ENCODE measurements at places on chromosomes 2 and 18. TPM values are rescaled to one million over a fixed set of nuclear protein-coding genes. Genes with fewer than 3 reads are reported as not detected.
A peak's percentile ranks its signal among the peaks of the same experiment; 100 is the strongest.

DNA sequence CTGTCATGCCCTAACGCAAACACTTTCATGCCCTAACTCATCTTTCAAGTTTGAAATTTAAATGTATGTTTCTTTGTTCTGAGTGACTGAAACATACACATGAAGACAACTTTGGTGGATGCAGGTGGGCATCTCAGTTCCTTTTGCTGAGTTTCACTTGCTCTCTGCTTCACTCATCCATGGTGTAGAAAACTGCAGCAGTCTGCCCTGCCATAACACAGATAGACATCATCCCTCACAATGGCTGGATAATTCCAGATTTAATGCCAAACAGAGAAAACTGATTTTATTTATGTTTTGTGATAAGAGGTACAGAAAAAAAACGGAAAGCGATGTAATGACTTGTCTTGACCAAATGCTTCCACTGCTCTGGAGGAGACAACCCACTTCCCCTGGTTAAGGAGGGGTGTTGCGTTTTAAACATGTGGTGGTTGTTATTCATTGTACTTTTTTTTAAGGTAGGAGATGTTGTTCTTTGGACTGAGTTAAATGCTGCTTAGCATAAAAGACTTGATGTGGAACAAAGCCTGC is 70.4 kb downstream of the RHBDD1 start:
- DNase-seq: no peak

DNA sequence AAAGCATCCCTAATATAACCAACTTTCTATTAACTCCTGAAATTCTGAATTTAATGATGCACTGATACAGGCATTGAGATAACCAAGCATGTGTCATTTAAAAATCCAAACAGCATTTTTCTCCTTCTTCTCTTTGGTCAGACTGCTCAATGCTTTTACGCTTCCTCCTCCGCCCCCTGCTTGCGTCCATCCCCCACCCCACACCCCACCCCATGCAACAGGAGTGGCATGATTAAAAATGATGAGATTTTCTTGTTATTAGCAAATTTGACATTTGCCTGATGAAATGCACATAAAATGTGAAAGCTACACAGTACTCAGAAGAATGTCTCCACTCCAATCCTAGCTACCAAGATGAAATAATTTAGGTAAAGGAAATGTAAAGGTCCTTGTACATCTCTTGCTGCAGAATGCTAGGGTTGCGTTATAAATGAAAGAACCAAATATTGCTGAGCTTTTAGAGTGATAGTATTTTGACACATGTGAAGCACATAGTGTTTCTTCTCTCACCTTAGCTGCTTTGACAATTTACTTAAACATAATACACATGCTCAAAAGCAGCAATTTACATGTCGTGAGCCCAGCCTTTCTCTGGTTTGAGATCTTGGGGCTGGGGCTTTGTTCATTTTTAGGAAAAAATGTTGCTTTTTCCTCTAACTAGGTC is 263.8 kb downstream of the MEIS1 start:
- DNase-seq: no peak

- DNase-seq: no peak
Observed at GRCh38 chr2:16058256-16058655, 117.9 kb downstream of the MYCN start.

GRCh38 chr2:64221935-64222334 is 77.7 kb upstream of the PELI1 start:
- DNase-seq: no peak

GRCh38 chr2:145374165-145374564 is 854.2 kb upstream of the ZEB2 start:
- DNase-seq: no peak

GRCh38 chr2:27092696-27093429 is 6.3 kb downstream of the KHK start:
- peak; percentile 91 for DNase-seq

- DNase-seq: no peak
Observed at GRCh38 chr18:59690996-59691395, 6.2 kb downstream of the CCBE1 start.

GRCh38 chr18:8962855-8963635 is 139.5 kb upstream of the NDUFV2 start:
- no peak for DNase-seq

DNA sequence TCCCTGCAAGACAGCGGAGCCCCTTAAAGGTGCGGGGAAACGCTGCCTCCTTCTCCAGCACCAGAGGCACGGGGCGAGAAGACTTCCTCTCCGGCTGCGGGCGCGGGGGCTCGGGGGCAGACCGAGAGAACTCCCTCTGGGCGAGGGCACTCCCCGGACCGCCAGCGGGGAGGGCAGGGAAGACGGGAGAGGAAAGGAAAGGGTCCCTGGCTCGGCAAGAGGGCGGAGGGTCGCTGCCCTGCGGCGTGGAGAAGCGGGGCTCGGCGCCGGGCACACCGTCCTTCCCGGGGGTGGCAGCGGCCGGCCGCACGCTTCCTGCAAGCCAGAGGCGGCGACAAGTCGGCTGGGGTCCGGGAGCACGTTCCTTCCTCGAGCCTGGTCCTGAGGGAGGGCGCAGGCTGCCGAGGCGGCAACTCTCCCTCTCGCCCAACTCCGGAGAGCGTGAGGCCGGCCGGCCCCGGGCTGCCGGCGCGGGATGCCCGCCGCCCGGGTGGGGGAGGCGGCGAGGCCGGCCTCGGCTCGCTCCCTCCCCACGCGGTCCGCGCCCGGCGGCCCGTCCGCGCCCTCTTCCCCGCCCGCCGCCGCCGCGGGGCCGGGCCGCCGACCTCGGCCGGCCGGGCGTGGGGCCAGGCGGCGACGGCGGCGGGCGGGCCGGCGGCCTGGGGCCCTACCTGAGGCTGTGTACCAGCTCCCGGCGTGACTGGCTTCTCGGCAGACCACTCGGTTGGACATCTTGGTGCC is 1.1 kb downstream of the MEMO1 start:
- peak; percentile 63 for DNase-seq

GRCh38 chr2:202423139-202423538 is 47.0 kb downstream of the BMPR2 start:
- no peak for DNase-seq

- no peak for DNase-seq
Observed at GRCh38 chr2:212531499-212531898, 7.1 kb downstream of the ERBB4 start.

DNA sequence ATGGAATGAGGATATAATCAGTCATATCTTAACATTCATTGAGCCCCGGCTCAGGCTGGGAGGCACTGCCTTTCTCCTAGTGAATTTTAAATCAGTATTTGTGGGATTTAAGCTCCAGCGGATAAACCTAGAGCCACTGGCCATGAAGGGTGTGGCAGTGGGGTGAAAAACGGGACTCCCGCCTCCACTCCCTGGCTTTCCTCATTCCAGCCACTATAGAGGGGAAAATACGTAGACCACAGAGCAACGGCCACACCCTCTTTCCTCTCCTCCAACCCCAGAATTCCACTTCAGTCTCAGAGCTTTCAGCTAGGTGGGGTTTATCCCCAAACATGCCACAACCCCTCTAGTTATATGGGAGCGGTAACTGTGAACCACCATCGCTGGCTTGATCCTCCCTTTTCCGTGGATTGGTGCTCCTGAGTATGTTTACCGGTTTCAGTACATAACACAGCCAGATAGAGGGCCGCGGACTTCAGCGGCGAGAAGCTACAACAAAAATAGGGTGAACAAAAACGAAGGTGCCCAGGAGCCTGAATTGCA is 70.6 kb upstream of the ITGB6 start:
- DNase-seq: no peak

GRCh38 chr2:3427272-3427671 is 47.8 kb downstream of the TRAPPC12 start:
- no peak for DNase-seq

The NCKAP5 gene
- total RNA-seq: 25.8 TPM

The TMEM37 gene
- 242 TPM for total RNA-seq

The CD226 gene
- 3.5 TPM for total RNA-seq

The SERPINB8 gene
- total RNA-seq: 6.6 TPM

The TNFAIP6 gene
- total RNA-seq: not detected

The GREB1L gene
- total RNA-seq: 0.53 TPM

The SLC9A4 gene
- not detected for total RNA-seq

The PLEKHB2 gene
- total RNA-seq: 150 TPM

The MSTN gene
- total RNA-seq: not detected
